ENCODE measurements at places on chromosomes 7 and 10.
A peak's percentile ranks its signal among the peaks of the same experiment; 100 is the strongest.

DNA sequence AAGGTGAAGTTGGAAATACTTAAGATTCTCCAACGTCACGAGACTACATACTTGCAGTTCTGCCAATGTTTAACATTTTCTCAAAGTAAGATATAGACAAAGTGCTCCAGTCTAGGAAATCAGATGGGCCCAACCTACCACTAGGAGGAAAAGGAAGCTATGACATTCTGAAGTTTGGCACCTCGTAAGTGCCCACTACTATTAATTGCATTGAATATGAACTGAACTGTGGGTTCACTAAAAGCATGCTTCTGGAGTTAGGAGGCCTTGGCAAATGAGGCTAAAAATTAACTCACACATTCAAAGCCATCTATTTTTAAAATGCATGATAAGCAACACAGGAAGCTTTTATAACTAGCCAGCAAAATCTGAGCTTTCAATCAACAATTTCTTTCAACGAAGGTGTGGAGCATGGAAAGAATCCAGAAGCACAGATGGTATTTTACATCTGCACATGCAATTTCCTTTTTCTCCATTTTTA is 149.7 kb downstream of the LRRTM3 start:
- no peak for DNase-seq

- DNase-seq = no peak
Observed at GRCh38 chr7:151187409-151188251, 580 bp upstream of the ASB10 start.

DNA sequence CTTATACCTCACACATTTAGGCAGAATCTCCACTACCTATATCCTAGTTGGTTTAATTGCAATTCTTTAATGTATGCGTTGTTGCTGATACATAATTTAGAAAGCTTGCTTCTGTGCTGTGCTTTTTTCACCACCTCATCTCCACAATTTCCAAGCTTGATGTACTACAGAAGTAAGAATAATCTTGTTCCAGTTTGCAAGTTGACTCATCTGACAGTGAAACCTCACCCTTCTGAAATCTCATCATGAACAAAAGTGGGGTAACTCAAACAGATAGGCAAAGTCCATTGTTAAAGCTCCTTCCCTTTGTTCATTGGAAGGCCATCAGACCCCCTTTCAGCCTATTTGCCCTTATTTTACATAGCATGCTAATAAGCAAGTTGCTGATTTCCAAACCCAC is 13.6 kb downstream of the EIF4EBP2 start:
- no peak for DNase-seq

- peak; percentile 83 for DNase-seq
Observed at GRCh38 chr10:122113161-122113944, 124.4 kb downstream of the TACC2 start.

- DNase-seq = peak; percentile 95
Observed at GRCh38 chr7:149284850-149285585, 23.0 kb downstream of the ZNF783 start.

GRCh38 chr7:91898240-91898992 is 17.9 kb upstream of the MTERF1 start:
- DNase-seq = no peak

DNA sequence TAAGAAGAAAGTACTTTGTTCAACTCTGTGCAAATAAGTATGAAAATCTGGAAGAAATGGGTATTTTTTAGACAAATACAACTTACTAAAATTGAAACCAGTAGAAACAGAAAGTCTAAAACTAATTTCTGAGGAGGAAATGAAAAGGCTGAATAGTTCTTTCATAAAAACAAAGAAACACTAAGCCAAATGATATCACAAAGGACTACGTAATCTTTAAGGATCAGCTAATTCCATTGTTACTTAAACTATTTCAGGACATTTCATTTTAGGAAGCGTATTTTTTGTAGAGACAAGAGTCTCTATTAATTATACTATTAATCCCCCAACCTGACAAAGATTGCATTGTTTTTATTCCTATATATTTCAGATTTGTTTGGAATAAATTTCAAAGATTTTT is 11.2 kb upstream of the CCSER2 start:
- DNase-seq = no peak

DNA sequence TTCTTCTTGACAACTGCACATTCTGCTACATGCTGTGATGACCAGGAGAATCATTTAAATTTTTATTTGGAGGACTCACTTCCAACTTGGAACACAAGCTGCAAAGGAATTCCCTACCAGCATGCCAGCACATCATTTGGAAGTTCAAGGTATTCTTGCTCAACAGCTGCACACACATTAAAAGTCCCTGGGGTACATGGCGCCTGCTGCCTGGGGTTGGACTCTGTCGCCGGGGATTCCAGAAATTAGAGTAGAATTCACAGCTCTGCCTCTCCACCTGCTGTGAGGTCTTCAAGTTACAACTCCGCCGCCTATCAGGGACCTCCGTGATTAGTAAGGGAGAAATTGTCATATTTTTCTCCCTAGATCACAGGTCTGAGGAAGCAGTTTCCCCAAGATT is 1.1 kb downstream of the ZNF32 start:
- DNase-seq = no peak

DNA sequence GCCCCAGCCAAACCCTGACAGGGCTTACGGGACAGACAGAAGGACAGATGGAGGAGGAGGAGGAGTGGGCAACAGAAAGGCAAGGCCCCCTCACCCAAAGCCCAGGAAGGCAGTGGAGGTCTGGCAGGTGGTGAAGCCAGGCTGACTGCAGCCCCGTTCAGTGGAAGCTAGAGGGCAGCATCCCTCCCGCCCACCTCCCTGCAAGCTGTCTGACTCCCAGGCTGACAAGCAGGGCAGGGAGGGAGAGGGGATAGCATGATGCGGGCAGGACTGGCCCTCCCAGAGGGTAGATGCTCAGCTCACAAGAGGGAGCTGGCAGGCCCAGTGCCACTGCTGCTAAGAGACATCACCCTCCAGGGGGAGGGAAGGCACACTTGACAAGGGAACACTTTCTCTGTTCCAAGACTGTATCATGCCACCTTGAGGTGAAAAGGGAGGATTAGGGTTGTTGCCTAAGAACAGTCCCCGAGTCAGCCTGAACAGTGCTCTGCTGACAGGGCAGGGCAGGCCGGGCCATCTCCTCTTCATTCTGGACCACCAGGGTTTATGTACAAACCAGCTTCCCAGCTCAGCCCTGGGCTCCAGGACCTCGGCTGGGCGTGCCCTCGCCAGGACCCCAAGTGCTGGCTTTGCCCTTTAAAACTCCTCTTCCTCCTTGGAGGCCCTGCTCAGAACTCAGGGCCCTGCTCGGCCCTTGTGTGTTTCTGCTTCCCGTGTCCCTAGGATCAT is 61.8 kb downstream of the RASGEF1A start:
- peak; percentile 68 for DNase-seq

All from type B pancreatic cell (in vitro differentiated cells).